T-helper 17 cell (primary cell): ENCODE measurements at places on chromosomes 16 and 17. TPM values are rescaled to one million over a fixed set of nuclear protein-coding genes. Genes with fewer than 3 reads are reported as not detected.

- no peak overlapping the region for H3K27ac ChIP-seq
- peaks cover 15% of the 10 kb centered on the region for H3K27me3 ChIP-seq
- no peak overlapping the region for H3K4me3 ChIP-seq
- no peaks in the 10 kb centered on the region for H3K36me3 ChIP-seq
- no peak for DNase-seq
- no peaks in the 10 kb centered on the region for H3K4me1 ChIP-seq
These were observed 59.6 kb upstream of the GCSH start for GRCh38 chr16:81155769-81156168.

Gene FOXF1
- total RNA-seq = not detected

GRCh38 chr16:71927383-71927782, 32.1 kb downstream of the IST1 start:
- DNase-seq = no peak
- no peaks in the 10 kb centered on the region for H3K27me3 ChIP-seq
- H3K27ac ChIP-seq = peak overlapping the region; percentile 51
- H3K4me1 ChIP-seq = peaks cover 17% of the 10 kb centered on the region
- H3K4me3 ChIP-seq = no peak overlapping the region

GRCh38 chr16:4006397-4006999, 109.7 kb downstream of the ADCY9 start:
- H3K4me1 ChIP-seq = peaks cover 15% of the 10 kb centered on the region
- no peak overlapping the region for H3K27ac ChIP-seq
- H3K4me3 ChIP-seq = no peak overlapping the region
- DNase-seq = no peak

Gene NPIPA3
- 1.5 TPM for total RNA-seq

Gene ELOB
- 121 TPM for total RNA-seq

Gene NPIPB9
- 6.6 TPM for total RNA-seq

Gene TBC1D3C
- not detected for total RNA-seq

Gene PITPNM3
- total RNA-seq = 0.52 TPM

Gene KRT33A
- total RNA-seq = not detected

Gene CCL5
- 15.6 TPM for total RNA-seq

Gene EPX
- not detected for total RNA-seq

DNA sequence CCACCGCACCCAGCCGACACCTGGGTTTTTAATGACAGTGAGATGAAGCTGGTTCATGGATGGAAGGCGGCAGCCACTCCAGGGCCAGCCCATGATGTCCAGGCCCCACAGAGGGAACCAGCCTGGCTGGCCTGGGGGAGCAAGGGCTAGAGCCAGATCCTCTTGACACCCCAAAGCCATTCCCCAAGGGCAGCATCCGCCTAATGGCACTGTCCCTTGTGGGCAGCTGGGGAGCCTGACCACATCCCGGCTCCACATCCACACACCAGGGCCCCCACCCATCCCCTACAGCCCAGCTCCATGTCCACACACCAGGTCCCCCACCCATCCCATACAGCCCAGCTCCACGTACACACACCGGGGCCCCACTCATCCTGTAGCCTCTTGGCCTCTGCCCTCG, 53.3 kb upstream of the ACSF3 start:
- peaks cover 2% of the 10 kb centered on the region for H3K4me1 ChIP-seq
- H3K27me3 ChIP-seq = peaks cover 6% of the 10 kb centered on the region
- no peak for DNase-seq
- H3K4me3 ChIP-seq = no peak overlapping the region

DNA sequence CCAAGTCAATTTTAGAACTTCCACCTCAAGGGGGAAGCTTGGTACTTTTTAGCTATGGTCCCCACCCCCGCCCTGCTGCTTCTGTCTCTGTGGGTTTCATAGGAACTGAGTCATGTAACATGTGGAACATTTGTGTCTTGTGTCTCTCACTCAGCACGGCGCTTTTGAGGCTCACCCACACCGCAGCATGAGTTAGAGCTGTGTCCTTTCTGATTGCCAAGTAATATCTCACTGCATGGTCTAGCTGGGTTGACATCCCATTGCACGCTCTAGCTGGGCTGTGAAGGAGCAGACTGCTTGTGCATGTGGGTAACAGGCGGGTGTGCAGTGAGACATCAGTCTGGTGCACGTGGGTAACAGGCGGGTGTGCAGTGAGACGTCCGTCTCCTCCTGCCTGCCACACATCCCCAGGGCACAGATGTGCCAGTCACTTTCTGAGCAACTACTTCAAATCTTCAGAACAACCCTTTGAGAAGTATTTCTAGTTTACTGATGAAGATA, 26.4 kb upstream of the SLC7A5 start:
- peaks cover 21% of the 10 kb centered on the region for H3K4me1 ChIP-seq
- peak overlapping the region; percentile 85 for H3K27ac ChIP-seq
- H3K27me3 ChIP-seq = no peaks in the 10 kb centered on the region
- DNase-seq = no peak
- H3K36me3 ChIP-seq = no peaks in the 10 kb centered on the region

Gene TMEM235
- total RNA-seq = not detected

GRCh38 chr16:55698331-55698730, 42.5 kb downstream of the SLC6A2 start:
- H3K4me3 ChIP-seq = no peak overlapping the region
- H3K27ac ChIP-seq = no peak overlapping the region
- H3K4me1 ChIP-seq = peaks cover 13% of the 10 kb centered on the region
- H3K27me3 ChIP-seq = peaks cover 11% of the 10 kb centered on the region
- H3K36me3 ChIP-seq = no peaks in the 10 kb centered on the region
- no peak for DNase-seq

GRCh38 chr16:49651996-49652395, 203.9 kb downstream of the ZNF423 start:
- H3K4me3 ChIP-seq = no peak overlapping the region
- no peaks in the 10 kb centered on the region for H3K36me3 ChIP-seq
- DNase-seq = no peak
- peaks cover 10% of the 10 kb centered on the region for H3K27me3 ChIP-seq
- H3K27ac ChIP-seq = no peak overlapping the region

Gene KRT17
- total RNA-seq = not detected

DNA sequence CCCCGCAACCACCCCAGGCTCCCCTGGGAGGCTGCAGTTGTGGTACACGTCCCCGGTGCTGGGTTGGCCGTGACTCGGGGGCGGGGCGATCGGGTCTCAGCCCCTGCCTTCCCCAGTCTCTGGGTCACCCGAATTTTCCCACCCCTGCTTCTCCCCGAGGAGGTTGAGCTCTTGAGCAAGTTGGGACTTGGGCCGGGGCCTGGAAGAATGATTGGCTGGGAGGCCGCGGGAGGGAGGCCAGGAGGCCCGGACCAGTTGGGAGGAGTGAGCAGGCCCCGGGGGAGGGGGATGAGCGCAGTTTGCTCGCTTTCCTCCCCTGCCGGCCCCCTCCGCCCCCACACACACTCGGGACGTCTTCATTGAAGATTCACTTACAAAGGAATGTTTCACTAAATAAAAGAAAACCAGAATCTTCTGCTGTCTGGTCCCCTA, 4.5 kb upstream of the HEXIM1 start:
- H3K27ac ChIP-seq = peak overlapping the region; percentile 21
- peaks cover 28% of the 10 kb centered on the region for H3K4me1 ChIP-seq
- no peak for DNase-seq
- H3K36me3 ChIP-seq = peaks cover 4% of the 10 kb centered on the region

Gene TMUB2
- total RNA-seq = 52.2 TPM

Gene C17orf50
- total RNA-seq = not detected

DNA sequence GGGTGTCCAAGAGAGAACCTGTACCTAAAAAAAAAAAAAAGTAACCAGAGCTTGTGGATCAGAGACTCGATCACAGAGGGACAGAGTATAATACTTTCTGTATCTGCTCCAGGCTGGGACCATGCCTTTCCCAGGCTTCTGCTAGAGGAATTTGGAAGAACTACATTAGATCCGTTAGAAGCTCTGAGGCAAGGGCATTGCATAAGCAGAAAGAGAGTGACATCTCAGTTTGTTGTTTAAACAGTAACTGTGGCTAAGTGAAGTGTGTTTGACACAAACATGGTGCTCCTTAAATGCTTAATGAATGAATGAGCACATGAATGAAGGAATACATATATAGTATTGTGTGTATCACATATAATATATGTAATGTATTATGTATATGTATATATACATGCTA, 131.2 kb downstream of the HS3ST3B1 start:
- no peak overlapping the region for H3K4me3 ChIP-seq
- peaks cover 31% of the 10 kb centered on the region for H3K4me1 ChIP-seq
- peaks cover under 1% of the 10 kb centered on the region for H3K36me3 ChIP-seq
- no peak for DNase-seq
- H3K27ac ChIP-seq = no peak overlapping the region

Gene PRDM7
- total RNA-seq = not detected

Gene TEKT5
- total RNA-seq = not detected

Gene CACNG3
- not detected for total RNA-seq

Gene IKZF3
- 113 TPM for total RNA-seq

DNA sequence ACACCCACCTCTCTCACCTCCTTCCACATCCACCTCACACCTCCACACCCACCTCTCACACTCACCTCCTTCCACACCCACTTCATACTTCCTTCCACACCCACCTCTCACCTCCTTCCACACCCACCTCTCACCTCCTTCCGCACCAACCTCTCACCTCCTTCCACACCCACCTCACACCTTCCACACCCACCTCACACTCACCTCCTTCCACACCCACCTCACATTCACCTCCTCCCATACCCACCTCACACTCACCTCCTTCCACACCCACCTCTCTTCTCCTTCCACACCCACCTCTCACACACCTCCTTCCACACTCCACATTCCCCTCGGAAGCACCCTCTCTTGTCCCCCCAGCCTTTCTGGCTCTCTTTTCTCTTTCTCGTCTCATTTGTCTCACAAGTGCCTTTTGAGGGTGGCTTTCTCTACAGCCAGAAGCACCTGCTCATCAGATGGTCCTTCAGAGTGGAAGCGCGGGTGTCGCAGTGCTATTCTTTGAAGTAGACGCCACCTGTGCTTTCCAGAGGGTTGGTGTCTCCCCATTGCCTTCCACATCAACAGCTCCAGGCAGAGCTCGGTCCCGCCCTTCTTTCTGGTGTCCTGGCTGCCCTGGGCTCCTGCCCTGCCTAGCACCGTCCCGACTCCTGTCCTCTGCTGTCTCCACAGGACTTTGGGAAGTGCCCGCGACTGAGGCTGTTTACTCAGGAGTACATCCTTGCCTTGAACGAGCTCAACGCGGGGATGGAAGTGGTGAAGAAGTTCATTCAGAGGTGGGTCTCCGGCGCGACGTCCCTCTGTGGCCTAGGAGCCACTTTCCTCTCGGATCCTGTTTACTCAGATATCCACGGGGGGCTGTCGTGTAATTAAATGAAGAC, 109.4 kb upstream of the PLCG2 start:
- H3K27me3 ChIP-seq = no peaks in the 10 kb centered on the region
- no peak overlapping the region for H3K4me3 ChIP-seq
- H3K4me1 ChIP-seq = peaks cover 10% of the 10 kb centered on the region
- no peak for DNase-seq
- peaks cover 1% of the 10 kb centered on the region for H3K36me3 ChIP-seq

GRCh38 chr17:1834380-1835149, 4.8 kb downstream of the RPA1 start:
- H3K4me1 ChIP-seq = peaks cover 45% of the 10 kb centered on the region
- H3K36me3 ChIP-seq = peaks cover 2% of the 10 kb centered on the region
- no peaks in the 10 kb centered on the region for H3K27me3 ChIP-seq

GRCh38 chr17:79987187-79987934, 48.3 kb downstream of the TBC1D16 start:
- no peaks in the 10 kb centered on the region for H3K36me3 ChIP-seq
- no peak overlapping the region for H3K27ac ChIP-seq
- DNase-seq = no peak

Gene COPZ2
- 1.0 TPM for total RNA-seq

Gene CRISPLD2
- 1.9 TPM for total RNA-seq

DNA sequence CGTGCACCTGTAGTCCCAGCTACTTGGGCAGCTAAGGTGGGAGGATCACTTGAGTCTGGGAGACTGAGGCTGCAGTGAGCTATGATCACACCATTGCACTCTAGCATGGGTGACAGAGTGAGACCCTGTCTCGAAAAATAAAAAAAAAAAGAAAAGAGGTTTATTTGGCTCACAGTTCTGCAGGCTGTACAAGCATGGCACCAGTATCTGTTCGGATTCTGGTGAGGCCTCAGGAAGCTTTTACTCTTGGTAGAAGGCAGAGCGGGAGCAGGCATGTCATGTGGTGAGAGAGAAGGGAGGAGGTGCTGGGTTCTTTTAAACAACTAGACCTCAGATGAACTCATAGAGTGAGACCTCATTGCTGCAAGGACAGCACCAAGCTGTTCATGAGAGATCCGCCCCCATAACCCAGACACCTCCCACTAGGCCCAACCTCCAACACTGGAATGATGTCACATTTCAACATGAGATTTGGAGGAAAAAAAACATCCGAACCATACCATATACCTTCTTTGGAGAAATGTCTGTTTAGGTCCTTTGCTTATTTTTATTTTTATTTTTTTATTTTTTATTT, 10.3 kb upstream of the RMI2 start:
- H3K4me3 ChIP-seq = no peak overlapping the region
- H3K36me3 ChIP-seq = no peaks in the 10 kb centered on the region
- H3K27me3 ChIP-seq = no peaks in the 10 kb centered on the region

DNA sequence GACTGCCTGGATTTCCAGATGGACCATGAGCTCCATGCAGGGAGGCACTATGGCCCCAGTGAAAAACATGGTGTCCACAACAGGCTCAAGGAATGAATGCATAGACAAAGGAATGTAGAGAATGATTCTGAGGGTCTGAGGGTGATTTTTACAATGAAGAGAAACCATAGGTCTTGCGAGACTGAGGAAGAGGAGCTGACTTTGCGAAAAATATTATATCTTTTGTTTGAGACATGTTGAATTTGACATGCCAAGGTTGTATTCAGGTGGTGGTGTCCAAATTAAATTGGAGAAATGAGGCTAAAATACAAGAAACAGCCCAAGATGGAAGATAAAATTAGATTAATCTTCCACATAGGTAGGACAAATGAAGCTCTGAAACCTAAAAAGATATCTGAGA, 12.7 kb downstream of the HSD17B2 start:
- H3K4me3 ChIP-seq = no peak overlapping the region
- no peak overlapping the region for H3K27ac ChIP-seq
- no peak for DNase-seq
- no peaks in the 10 kb centered on the region for H3K36me3 ChIP-seq

Gene SHCBP1
- total RNA-seq = 4.0 TPM

DNA sequence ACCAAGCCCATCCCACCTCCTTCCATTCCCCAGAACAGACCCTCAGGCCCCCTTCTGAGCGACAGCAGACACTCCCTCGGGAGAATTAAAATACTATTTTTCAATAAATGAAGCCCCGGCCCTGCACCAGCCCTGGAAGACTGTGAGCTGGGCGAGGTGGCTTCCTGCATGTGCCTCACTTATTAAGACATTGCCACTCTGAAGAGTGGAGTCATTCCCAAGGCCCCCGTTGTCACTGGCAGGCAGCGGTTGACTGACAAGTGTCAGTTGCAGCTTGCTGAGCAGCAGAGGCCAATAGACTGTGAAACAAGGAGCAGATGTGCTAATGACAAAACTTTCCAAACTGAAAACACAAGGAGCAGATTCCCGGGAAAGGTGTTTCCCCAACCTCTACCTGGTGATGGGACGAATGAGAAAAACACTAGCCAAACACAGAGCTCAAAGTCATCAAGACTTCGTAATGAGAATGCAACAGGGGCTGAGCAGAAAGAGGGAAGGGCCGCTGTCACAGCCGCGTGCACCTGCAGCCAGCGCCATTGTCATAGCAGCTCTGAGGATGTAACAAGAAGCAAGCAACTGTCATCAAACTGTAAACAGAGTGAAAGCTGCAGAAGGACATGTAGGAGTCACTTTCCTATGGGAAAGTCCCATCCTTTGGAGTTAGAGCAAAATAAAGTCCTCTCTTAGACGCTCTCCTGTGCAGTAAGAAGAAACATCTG, 232.1 kb downstream of the C16orf78 start:
- DNase-seq = no peak
- no peaks in the 10 kb centered on the region for H3K36me3 ChIP-seq
- peaks cover 60% of the 10 kb centered on the region for H3K27me3 ChIP-seq
- H3K4me1 ChIP-seq = no peaks in the 10 kb centered on the region
- H3K4me3 ChIP-seq = no peak overlapping the region
